ENCODE measurements at places on chromosomes 4 and X.

DNA sequence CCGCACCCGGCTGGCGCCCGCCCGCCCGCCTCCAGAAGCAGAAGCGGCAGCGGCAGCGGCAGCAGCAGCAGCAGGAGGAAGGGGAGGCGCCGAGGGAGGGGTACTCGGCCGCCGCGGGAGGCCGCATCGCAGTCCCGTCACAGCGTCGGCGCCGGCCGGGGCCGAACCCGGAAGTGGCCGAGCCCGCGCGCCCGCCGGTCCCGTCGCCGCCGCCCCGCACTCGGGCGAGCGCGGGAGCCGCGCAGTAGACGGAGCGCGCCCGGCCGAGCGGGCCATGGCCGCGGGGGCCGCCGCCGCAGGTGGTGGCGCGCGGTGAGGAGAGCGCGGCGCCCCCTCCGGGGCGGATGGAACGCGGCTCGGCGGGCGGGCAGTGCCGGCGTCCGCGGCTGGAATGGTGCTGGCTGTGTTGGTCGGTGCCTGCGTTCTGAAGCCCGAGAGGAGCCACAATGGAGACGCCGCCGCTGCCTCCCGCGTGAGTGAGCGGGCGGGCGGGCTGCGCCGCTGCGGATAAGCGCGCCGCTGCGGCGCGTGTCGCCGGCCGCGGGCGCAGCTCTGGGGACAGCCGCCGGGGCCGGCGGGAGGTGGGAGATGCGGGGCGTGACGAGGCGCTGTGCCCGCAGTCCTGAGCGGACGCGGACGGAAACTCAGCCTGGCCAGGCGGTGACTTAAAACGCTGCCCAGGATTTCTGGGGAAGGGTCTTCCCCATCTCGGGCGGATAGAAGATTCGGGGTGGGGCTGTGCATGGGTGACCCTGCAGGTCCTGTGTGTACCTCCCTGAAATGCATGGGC is at the start of gene KLHL2:
KLHL2 (plus strand) TSS at position 131 of the 790 bp plus-strand sequence; CDS start at position 447, 316 bp downstream.
- peak; percentile 92 for DNase-seq

- no peak for DNase-seq
Observed at GRCh38 chr4:98599617-98600205, 58.7 kb downstream of the TSPAN5 start.

DNA sequence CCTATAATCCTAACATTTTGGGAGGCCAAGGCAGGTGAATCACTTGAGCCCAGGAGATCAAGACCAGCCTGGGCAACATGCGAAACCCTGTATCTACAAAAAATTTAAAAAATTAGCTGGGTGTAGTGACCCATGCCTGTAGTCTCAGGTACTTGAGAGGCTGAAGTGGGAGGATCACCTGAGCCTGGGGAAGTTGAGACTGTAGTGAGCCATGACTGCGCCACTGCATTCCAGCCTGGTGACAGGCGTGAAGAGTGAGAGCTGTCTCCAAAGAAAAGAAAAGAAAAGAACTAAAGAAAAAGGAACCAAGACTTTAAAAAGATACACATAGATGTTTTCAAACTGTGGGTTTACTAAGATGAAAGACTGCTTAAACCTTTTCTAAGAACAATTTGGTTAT is 129.0 kb downstream of the SPCS3 start:
- no peak for DNase-seq

DNA sequence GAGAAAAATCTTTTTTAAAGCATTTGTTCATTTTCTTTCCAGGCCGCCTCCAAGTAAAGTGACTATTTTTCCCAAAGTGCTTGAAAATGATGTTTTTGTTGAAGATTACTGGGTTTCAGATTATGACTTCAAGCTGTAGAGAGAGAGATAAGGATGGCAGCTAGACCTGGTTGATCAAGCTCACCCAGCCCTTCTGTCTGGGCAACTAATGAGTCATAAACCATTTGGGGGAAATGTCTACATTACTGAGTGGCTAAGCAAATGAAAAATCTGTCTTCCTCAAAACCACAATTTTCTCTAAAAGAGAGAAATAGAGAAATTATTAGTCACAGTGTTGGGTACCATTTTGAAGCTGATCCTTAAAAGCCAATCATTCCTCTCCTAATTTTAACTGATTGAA is 355.4 kb upstream of the CPEB2 start:
- no peak for DNase-seq

- DNase-seq: no peak
Observed at GRCh38 chrX:2823795-2824386, 4.8 kb upstream of the GYG2 start.

- DNase-seq: peak; percentile 68
Observed at GRCh38 chr4:17055788-17056187, 157.3 kb upstream of the LDB2 start.

DNA sequence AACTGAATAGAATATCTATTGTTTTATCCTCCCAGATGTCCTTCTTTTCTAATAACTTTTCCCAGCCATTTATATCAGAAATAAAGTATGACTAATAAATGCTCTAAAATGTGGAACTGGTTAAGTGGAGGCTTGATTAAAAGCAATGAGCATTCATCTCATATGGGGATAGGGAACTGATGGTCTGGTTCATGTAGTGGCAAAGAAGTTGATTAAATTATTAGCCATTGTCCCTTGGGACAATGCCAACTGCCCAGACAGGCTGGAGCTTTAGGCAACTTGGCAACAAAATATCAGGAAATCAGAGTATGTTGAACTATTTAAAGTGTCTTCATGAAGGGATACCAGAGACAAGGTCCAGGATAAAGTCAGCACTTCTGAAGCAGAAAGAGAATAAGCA is 24.2 kb downstream of the TRO start:
- no peak for DNase-seq

DNA sequence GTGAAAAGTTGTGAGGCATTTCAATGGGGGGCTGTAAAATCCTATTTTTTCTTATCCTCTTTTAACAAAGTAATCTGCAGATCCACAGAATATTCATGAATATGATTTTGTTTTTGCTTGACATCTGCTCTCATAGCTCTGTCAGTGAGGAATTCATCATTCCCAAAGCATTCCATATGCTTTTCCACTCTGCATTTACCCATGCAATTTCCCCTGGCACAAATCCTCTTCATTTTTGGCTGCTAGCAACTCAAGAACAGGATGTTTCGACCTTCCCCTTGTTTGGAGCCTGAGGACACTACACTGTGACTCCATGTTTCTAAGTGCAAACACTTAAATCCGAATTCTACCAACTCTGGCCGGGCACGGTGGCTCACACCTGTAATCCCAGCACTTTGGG is 48.5 kb downstream of the KLHL15 start:
- no peak for DNase-seq

GRCh38 chrX:43962636-43963035 is 10.6 kb downstream of the NDP start:
- no peak for DNase-seq

- DNase-seq: peak; percentile 16
Observed at GRCh38 chrX:37986893-37987292, 19.5 kb upstream of the SYTL5 start.

DNA sequence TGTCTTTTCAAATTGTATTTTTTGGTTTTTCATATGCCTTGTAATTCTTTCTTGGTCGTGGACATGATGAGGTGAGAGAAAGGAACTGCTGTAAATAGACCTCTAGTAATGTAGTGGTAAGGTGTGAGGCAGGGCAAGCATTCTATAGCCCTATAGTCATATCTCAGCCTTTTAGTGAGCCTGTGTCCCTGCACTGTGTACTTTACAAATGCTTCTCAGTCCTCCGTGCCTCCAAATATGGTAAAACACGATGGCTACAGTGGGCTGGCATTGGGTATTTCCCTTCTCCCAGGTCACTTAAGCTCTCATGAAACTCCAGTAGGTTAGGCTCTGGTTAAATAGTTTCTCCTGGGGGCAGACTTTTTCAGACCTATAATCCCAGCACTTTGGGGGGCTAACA is 57.9 kb upstream of the PLS3 start:
- DNase-seq: no peak

DNA sequence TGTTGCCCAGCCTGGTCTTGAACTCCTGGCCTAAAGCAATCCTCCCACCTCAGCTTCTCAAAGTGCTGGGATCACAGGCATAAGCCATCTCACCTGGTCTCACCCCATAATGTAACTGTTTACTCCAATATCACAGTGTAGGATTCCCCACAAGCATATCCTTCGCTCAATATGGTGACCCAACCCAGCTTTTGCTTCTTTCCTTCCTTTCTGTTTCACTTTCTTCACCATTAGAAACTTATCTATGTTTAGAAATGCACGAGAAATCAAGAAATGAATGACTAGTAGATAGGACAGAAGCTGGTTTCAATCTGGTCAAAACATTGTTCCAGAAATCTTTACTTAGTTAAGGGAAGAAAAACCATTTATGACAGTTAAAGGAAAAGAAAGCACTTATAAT is 18.9 kb downstream of the TSPAN5 start:
- no peak for DNase-seq

DNA sequence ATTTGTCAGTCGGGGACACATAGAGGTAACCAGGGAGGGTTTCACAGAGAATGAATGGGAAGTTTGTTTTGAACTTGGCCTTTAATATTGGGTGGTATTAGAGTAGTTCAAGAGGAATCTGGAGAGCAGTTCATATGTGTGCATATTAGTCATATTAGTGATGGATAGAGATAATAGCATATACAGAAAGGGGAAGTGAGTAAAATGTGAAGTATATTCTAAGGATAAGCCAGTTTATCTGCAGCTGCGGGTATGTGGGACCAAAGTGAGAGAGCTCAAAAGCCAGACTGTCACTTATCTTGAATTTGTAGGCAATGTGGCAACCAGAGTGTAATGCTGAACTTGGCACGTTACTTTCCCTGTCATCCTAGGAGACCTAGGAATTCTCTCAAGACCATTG is 169.9 kb downstream of the AFF2 start:
- no peak for DNase-seq

DNA sequence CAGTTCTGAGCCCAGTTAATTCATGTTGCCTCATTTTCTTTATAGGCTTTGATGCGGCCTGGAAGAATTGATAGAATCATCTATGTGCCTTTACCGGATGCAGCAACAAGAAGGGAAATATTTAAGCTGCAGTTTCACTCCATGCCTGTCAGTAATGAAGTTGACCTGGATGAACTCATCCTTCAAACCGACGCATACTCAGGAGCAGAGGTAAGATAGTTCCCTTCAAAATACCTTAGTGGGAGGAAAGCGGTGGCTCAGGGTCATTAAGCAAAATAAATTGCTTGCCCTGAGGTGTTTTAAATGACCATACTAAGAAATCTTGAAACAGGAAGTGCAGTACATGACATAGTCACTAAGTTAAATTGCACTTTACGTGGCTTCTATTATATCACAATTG is 140.6 kb upstream of the SPRY1 start:
- no peak for DNase-seq

GRCh38 chr4:130563185-130563888 is 1467.4 kb downstream of the C4orf33 start:
- DNase-seq: peak; percentile 26

GRCh38 chr4:8351931-8352367 is 82.4 kb downstream of the HTRA3 start:
- no peak for DNase-seq

DNA sequence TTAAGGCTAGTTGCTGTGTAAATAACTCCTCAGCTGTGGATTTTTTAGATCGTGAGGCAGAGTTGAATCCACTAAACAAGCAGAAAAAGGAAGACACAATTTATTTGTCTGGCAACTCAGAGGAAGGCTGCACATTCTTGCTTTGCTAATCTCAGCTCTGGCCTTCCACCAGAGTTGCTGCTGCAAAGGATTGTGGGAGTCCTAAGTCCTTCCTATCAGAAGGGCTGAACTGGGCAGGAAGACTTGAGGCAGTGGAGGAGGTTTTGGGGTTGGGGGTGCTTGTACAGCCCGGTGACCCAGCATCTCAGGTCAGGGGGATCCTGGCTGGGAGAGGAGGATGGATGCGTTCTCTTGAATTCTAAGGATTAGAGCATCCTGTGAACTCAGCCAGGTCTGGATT is 11.0 kb upstream of the VSIG1 start:
- DNase-seq: no peak

DNA sequence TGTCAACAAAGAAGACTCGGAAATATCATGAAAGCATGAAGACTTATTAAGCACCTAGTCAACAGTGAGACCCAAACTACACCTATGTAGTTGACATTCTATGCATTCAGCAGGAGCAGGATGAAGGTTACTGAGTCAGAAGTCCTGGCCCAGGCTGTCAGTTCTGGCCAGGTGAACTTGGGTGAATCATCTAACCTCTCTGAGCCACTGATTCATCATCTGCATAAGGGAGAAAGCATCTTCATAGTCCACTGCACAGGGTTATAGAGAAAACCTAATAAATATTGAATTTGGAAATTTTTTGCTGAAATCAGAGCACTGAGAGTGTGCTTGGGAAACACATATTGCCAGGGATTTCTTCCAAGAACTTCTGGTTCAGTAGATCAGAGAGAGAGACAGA is 296.0 kb upstream of the SFRP2 start:
- no peak for DNase-seq

- DNase-seq: peak; percentile 53
Observed at GRCh38 chrX:2696698-2697215, 5.7 kb downstream of the CD99 start.

DNA sequence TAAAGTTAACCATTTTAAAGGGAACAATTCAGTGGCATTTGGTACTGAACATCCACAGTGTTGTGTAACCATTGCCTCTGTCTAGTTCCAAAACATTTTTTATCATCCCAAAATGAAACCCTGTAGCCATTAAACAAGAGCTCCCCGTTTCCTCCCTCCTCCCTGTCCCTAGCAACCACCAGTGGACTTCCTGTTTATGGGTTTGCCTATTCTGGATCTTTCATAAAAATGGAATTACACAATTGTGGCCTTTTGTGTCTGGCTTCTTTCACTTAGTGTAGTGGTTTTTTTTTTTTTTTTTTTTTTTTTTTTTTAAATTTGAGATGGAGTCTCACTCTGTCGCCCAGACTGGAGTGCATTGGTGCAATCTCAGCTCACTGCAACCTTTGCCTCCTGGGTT is 11.6 kb downstream of the RBMX2 start:
- DNase-seq: no peak

DNA sequence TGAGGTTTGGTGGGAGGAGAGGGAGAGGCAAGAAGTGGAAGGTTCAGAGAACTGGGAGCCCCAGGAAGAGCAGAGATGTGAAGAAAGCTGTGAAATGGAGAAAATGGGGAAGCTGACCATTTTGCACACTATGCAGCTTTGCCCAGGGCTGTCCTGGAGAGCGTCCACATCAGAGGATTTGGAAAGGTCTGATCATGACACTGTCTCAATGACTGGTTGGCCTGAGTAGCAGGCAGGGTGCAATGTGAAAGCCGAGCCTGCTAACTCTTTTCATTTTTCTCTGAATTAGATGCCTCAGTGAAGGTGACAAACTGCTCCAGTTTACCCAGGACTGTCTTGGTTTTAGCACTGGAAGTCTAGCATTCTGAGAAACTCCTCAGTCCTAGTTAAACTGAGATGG is 330.1 kb upstream of the RPS6KA3 start:
- no peak for DNase-seq

DNA sequence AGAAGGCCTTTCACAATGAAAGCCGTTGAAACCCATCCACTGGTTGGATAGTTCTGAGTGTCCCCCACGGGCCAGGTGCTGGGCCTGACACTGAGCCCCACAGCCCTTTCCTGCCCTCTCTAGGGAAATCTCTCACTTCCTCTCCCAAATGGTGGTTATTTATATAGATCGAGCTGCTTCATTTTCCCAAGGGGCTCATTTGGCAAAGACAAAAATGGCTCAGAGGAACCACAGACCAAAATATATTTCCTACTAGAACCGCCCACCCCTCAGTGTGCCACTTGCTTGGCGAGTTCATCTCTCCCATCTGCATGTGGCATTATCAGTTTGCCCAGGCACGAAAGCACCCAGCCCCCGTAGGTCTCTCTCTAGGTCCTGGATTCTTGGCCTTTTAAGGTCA is 53.3 kb upstream of the STIM2 start:
- no peak for DNase-seq

Measured in AG08396 (cell line).